Epithelial cell of prostate (primary cell): ENCODE measurements at places on chromosomes 6 and 20.

DNA sequence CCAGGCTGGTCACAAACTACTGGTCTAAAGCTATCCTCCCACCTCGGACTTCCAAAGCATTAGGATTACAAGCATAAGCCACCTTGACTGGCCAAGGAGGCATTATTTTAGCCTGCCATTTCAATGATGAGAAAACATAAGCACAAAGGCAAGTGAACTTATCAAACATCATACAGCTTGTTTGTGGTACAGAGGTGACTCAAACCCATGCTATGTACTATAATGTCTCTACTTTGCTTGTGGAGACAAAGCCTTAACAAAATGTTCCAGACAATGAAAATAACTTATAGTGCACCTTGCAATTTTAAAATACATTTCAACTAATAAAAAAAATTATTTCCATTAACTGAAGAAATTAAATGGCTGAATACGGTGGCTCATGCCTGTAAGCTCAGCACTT is 26.2 kb downstream of the HDAC2 start:
- DNase-seq = no peak

- no peak for DNase-seq
Measured at GRCh38 chr20:60634491-60635172, 617.4 kb upstream of the CDH4 start.

- DNase-seq = no peak
Measured at GRCh38 chr20:38072898-38073297, 39.4 kb downstream of the RPRD1B start.

DNA sequence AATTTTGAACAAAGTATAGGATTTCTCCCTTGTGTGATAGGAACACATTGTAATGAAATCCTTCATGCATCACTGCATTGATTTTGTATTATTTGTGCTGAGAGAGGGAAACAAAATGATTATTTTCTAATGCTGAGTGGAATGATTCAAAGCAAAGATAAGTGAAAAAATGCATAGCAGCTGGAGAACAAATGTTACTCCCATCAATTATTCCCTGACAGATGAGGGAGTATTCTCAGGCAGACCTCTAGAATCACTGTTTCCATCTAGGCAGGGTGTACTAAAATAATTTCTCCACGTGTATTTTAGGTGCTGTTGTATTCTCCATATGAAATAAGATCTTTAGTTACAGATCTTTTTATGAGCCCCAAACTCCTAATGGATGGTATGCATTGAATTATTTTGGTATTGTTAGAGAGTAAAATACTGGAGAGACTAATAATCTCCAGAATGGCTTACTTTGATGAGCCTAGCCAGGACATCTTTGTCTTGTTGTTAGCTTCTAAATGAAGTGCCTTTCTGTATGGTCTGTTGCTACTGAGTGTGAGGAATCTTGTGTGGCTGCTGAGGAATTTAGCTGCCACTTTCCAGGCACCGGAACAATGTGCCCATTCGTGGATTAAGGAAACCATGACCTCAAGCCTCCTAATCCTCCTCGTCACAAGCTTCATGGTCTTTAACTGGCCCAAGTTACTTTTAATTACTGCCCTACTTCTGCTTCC is 39.6 kb downstream of the RNF217 start:
- DNase-seq = no peak

DNA sequence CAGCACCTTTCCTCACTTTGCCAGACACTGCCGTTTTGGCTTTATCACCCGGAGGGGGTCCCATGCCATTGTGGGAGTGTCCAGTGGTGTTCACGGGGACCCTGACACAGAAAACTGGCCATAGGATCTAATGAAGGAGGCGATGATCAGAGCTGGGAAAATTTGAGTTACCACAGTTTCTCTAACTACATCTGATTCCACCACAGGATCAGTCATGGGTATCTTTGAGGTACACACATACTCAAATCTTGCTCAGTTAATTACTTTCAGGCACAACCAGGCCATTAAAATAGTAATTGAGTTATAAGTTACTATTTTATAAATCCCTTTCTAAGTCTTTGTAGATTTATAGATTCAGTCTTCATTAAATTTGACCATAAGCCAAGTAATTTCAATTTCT is 215.1 kb downstream of the PRL start:
- no peak for DNase-seq

- no peak for DNase-seq
Measured at GRCh38 chr20:10280018-10280908, 61.6 kb downstream of the SNAP25 start.

DNA sequence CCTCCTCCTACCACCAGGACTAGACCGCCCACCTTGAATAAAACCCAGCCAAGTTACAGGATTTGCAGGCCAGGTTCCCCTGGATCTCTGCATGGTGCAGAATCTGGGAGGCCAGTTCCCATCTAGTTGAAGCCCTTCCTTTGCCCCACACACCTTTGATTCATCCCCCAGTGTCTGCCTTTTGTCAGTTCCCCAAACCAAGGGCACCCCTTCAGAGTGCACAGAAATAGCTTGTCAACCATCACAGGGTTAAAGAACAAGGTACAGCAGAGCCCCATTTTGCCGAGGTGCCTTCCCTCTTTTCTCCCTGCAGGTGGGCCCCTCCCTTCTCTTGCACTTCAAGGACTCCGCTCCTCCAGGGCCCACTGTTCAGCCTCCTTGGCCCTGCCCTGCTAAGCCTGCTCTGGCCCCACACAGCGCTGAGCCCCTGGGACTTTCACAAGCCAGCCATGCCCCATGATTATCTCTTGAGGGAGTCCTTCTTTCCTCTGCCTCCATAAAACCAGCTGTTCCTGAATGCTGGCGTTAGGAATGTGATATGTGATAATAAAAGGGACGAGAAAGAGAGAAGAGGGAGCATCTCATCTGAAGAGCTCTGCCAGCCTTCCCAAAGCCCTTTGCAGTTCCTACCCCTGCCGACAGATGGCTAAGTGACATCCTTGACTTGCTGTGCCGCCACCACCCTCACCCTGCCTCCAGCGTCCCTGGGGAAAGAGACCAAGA is 280.3 kb downstream of the CDC5L start:
- no peak for DNase-seq
